Stimulated activated CD4-positive, alpha-beta T cell treated with anti-CD3 and anti-CD28 coated beads, Interleukin-12 subunit alpha, Interleukin-12 subunit beta, amount 100 ng/mL, for 48 hours (primary cell): ENCODE measurements at places on chromosomes 6 and 20.

GRCh38 chr6:162344646-162345010, 382.9 kb downstream of the PRKN start:
- no peak for DNase-seq

DNA sequence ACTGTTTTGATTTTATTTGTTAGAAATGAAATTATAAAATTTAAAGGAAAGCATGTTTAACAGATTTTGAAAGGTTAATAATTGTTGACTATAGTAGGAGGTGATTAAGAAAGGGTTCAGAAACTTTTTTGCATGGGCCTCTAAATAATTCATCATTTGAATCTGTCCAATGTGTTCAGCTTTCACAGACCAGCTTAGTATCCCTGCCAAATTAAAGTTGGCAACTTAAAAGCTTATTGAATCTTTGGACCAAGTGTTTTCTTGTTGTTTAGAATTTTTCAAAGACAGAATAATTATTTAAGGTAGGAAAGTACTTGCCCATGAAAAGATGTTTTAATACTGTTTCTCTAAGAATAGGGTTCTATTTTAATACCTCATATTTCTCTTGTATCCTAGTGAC, 466.0 kb downstream of the GJA1 start:
- DNase-seq = no peak

GRCh38 chr6:170459451-170459850, 93.7 kb downstream of the PSMB1 start:
- peak; percentile 5 for DNase-seq

DNA sequence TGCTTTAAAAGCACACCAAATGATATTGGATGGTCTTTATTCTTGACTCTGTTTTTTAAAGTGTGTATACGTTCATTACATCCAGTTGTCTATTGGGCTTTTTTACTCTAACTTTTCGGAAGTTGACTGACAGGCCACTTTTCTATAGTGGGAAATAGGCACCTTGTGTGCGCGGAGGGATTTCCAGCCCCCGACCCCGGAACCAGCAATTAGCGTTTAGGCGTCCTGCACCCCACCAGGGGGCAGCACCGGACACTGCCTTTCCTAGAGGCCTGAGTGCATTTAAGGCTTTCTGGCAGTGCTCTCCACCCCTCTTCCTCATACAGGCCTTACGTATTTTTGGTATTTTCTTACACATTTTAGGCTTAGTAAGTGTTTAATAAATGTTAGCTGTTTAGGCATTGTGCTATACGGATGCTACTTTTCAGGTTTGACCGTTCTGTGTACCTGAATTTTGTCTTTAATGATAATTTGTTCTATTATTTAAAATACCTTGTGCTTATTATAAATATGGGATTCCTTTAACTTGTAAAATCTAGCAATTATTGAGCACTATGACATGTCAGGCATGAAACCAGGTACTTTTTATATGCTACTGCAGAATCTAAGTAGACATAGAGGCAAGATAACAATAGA, 231.8 kb downstream of the BCKDHB start:
- peak; percentile 66 for DNase-seq

- DNase-seq = no peak
Measured at GRCh38 chr20:57216669-57217068, 49.8 kb downstream of the BMP7 start.
